ENCODE measurements at places on chromosomes 6 and 20.

- DNase-seq, result no peak
Measured at GRCh38 chr20:20370094-20370575, 2.2 kb downstream of the INSM1 start.

DNA sequence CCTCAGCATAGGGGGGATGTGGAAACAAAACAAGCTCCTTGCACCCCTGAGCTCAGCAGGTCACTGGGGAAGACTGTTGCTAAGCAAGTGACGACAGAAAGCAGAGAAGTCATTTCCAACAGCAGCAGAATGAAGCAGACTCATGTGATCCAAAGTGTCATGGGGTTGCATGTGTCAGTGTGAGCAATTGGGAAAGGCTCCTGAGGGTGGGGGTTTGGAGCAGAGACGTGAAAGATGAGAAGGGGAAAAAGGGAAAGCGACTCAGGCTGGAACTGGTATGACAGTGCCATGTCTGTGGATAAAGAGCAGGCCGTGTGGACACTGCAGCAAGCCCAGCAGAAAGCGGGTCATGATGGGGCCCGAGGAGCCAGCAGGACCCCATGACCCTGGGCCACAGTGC, 363.9 kb downstream of the PREX1 start:
- no peak for DNase-seq

DNA sequence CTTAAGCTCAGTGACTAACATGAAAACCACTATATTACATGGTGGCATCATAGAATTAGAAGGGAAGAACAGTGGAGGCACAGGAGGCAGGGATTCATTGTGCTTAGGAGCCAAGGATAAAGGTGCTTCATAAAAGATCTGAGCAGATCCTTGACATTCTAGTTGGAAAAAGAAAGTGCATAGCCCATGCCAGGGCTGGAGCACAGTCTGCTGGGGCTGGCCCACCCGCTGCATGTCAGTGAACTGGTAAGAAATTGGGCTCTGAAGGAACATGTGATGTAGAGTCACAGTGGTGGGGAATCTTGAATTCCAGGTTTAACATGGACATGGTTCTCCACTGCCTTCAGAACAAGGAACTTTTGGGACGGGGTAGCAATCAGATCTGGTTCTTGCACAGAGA, 20.4 kb downstream of the MYLIP start:
- DNase-seq, result no peak

GRCh38 chr6:13423252-13423651, 64.1 kb downstream of the GFOD1 start:
- DNase-seq, result no peak

- no peak for DNase-seq
Measured at GRCh38 chr6:39062014-39062740, 13.6 kb downstream of the GLP1R start.

GRCh38 chr6:72418495-72418894, 203.4 kb upstream of the KCNQ5 start:
- no peak for DNase-seq

GRCh38 chr6:5624256-5624655, 362.9 kb downstream of the FARS2 start:
- no peak for DNase-seq

DNA sequence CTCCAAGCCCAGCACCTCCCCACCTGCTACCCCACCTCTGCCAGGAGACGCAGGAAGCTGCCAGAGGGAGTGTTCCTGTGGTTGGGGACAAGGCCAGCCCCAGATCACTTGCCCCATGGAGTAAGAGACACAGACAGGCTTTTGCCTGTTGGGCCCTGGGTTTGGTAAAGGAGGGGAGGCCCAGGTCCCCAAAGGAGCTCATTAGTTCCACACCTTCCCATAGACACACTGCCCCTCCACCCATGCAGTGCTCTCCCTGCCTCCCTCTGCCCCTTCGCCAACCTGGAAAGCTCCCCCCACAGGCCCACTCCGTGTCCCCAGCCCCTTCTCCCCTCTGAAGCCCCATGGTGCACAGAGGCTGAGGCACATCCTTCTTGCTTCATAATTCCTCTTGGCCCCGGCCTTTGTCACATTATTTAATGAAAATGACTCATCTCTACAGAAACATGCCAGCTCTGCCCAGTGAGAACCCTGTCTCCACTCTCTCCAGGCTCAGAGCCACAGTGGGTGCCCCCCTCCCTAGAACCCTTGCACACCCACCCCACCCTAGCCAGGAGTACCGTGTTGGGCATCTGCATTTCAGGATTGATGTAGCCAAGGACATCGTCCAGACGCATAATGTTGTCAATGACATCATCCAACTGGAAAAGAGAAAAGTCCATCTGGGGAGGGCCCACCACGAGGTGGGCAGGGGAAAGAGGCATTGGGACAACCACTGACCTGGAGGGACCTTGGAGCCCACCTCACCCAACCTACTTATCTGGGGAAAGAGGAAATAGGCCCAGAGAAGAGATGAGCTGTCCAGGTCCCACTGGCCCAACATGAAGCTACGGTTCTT, 46.0 kb downstream of the TFEB start:
- DNase-seq, result no peak

GRCh38 chr6:126721581-126722160, 381.8 kb downstream of the CENPW start:
- DNase-seq, result no peak

DNA sequence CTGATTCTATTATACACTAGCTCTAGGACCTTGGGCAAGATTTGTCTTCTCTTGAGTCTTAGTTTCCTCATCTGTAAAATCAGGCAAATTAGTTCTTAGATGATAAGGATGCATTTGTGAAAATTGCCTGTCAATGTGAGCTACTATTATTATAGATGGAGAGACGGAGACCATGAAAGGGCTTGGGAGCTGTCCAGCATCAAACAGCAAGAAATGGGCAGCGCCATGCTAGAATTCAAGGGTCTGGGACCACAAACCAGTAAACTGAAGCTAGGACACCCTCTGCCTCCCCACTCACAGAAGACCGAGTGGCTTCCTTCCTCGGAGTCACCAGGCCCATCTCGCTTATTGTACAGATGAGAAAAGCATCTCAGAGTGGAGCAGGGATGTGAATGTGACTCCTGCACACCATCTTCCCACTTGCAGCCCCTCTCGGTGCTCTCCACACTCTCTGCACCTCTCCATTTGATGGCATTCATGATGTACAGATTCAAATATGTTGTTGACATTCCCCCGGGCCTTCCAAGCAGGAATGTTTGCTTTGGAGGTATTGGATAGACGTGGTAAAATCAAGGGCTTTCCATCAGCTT, 24.1 kb upstream of the BPIFA3 start:
- DNase-seq, result no peak

- no peak for DNase-seq
Measured at GRCh38 chr6:122789182-122790027, at the start of gene SMPDL3A. TSS of gene SMPDL3A (plus strand) at chr6:122789258. CDS start at chr6:122789347, 89 bp downstream.

GRCh38 chr6:2259002-2259494, 13.6 kb upstream of the GMDS start:
- no peak for DNase-seq

- DNase-seq, result no peak
Measured at GRCh38 chr20:17530716-17531664, at the start of gene BFSP1. TSS of gene BFSP1 (minus strand) at chr20:17531379. CDS start at chr20:17531329, 50 bp downstream.

Data from activated CD8-positive, alpha-beta memory T cell treated with anti-CD3 and anti-CD28 coated beads for 1 hour (primary cell).